ENCODE measurements at places on chromosomes 16 and 17. TPM values are rescaled to one million over a fixed set of nuclear protein-coding genes. Genes with fewer than 3 reads are reported as not detected.

The PGAP6 gene
- 38.5 TPM for total RNA-seq

DNA sequence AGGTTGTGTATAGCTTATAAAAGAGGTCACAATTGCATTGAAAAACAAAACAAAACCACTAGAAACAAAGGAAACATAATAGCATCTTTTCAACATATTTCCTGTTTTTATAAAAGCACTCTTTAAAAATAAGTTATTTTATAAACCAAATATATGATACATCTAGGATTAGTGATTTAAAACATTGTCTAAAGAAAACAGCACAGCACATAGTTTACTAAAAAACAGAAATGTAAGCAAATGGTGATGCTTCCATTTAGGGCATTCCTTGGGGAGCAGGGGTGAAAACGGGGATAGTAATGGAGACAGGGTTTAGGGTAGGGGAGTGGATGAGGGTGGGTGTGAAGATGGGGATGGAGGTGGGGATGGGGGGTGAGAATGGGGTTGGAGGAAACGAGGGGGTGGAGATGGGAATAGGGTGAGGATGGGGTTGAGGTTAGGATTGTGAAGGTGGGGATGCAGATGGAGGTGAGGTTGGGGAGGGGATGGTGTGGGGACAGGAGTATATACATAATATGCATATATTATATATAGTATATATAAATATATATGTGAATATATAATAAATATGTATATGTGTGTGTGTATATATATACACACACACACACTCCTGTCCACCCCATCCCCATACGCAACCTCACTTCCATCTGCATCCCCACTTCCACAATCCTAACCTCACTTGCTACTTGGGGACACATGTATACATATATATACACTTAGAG, 1519.5 kb downstream of the CDH11 start:
- no peak for DNase-seq

The TP53TG3F gene
- total RNA-seq: not detected

- DNase-seq: no peak
These were observed 2.6 kb downstream of the RAI1 start for GRCh38 chr17:17683710-17684365.

DNA sequence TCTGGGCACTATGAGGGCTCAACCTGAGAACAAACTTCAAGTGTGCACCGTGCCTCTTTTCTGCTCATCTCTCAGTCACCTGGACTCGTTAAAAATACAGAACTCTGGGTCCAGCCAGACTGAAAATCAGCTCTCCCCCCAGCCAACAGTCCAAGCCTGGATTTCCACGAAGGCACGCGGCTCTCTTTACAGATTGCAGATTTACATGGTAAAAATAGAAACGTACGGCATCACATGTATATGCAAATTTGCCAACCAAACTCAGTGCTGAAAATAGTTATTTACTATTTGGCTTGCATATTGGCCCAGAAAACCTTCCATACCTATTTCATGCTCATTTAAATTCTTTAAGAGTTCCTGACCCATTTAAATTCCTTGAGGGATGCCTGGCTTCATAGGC, 315.8 kb downstream of the MAF start:
- DNase-seq: no peak

The SPATA32 gene
- total RNA-seq: not detected

- DNase-seq: no peak
These were observed 30.8 kb downstream of the OTOA start for GRCh38 chr16:21694609-21695008.

The PSMD3 gene
- total RNA-seq: 75.3 TPM

DNA sequence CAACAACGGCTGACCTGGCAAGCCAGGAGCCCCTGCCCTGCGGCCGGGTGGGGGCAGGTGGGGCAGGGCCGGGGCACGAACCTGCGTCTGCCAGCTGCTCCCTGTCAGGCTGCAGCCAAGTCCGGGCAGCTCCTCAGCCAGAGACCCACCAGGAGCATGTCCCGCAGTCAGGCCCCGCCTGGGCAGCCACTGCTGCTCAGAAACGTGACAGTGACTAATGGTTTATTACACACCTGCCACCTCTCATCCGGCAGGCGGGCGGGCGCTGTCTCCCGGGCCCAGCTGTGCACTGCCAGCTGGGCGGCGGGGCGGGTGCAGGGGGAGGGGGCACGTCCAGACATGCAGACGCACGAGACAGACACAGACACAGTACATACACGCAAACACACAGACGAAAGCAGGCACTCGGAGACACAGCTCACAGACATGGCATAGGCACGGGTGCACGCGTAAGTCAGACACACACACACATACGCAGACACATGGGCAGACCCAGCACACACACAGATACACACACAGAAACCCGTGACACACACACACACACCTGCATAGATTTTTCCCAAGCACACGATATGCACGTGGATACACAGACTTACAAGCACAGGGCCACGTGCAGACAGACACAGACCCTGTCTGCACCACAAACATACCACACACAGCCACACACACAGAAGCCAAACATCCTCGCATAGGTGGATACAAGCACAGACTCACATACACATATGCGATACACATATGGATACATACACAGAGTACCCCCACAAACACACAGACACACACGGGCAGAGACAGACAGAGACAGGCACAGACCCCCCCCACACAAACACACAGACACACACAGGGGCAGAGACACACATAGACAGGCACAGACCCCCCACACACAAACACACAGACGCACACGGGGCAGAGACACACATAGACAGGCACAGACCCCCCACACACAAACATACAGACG, 248.3 kb upstream of the CIBAR2 start:
- no peak for DNase-seq

The CNGB1 gene
- not detected for total RNA-seq

DNA sequence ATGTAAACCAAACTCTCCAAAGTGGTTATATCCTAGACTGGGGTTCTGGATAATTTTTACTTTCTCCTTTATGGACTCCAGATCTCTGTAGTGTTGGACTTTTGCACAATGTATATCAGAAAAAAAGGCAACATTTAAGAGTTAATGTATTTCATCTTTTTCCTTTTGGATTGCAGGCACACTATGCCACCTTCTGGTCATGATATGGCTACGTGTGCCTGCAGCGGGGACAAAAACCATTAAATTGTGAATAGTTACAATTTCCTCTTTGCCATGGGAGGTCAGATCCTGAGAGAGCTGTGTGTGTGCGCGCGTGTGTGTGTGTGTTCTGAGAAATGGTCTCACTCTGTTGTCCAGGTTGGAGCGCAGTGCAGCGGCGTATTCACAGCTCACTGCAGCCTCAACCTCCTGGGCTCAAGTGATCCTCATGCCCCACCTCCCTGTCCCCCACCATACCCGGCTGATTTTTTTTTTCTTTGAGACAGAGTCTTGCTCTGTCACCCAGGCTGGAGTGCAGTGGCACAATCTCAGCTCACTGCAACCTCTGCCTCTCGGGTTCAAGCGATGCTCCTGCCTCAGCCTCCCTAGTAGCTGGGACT, 4.3 kb upstream of the SGF29 start:
- DNase-seq: no peak

The EVPL gene
- total RNA-seq: 1.3 TPM

GRCh38 chr16:87323727-87324410, 6.7 kb upstream of the C16orf95 start:
- no peak for DNase-seq

GRCh38 chr16:85571563-85571812, 41.6 kb upstream of the GSE1 start:
- DNase-seq: no peak

GRCh38 chr16:74725651-74726455, 25.2 kb upstream of the MLKL start:
- DNase-seq: no peak

The CYGB gene
- 46.2 TPM for total RNA-seq

GRCh38 chr17:80842456-80843013, 149.1 kb upstream of the CHMP6 start:
- no peak for DNase-seq

DNA sequence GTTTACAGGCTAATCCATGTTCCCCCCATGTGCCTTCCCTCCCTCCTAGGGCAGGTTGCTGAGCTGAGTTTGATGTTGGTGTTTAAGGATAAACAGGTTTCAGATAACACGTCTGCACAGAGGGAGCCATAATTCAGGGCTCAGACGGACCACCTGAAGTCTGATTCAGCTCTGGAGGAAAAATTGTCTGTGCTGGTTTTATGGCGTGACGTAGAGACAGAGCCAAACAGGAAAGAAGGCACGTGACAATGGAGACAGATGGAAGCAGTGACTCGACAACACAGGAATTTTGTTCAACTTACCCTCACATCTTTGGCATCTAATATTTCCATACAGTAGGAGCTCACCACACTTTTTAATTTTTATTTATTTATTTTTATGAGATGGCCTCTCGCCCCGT, 10.7 kb upstream of the USP10 start:
- DNase-seq: no peak

The FLYWCH1 gene
- 23.9 TPM for total RNA-seq

GRCh38 chr16:87141402-87141801, 175.8 kb downstream of the C16orf95 start:
- no peak for DNase-seq

GRCh38 chr17:34300652-34301370, 15.3 kb downstream of the CCL11 start:
- no peak for DNase-seq

DNA sequence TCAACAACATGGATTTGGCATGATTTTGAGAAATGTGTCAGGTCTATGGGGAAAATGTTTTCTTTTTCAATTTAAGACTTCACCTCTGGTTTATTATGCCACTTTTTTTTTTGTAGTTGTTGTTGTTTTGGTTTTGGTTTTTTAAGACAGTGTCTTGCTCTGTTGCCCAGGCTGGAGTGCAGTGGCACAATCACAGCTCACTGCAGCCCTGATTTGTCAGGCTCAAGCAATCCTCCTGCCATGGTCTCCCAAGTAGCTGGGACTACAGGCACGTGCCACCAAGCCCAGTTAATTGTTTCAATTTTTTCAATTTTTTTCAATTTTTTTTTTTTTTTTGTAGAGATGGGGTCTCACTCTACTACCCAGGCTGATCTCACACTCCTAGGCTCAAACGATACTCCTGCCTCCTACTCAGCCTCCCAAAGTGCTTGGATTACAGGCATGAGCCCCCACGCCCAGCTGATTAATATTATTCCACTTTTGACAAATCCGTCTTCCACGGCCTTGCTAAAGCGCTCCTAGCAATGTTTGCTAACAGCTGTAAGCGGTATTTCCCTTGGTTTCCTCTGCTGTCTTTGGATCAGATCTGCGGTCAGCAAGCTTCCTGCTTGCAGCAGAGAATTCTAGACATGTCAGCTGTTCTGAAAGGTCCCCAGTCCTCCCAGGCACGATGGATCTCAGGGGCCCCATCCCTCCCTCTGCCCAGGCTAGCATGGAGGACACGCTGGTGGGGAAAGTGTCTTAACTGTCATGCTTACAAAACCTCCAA, 7.0 kb upstream of the MILR1 start:
- no peak for DNase-seq

The TAOK2 gene
- 90.0 TPM for total RNA-seq

GRCh38 chr16:47995354-47995753, 160.4 kb downstream of the ABCC12 start:
- DNase-seq: no peak

The SLC9A5 gene
- 0.63 TPM for total RNA-seq

- no peak for DNase-seq
These were observed 166.9 kb downstream of the C16orf95 start for GRCh38 chr16:87150262-87150661.

GRCh38 chr16:30028438-30029076, 2.5 kb downstream of the TLCD3B start:
- DNase-seq: no peak

The RPA1 gene
- 24.8 TPM for total RNA-seq

The TERB1 gene
- not detected for total RNA-seq

DNA sequence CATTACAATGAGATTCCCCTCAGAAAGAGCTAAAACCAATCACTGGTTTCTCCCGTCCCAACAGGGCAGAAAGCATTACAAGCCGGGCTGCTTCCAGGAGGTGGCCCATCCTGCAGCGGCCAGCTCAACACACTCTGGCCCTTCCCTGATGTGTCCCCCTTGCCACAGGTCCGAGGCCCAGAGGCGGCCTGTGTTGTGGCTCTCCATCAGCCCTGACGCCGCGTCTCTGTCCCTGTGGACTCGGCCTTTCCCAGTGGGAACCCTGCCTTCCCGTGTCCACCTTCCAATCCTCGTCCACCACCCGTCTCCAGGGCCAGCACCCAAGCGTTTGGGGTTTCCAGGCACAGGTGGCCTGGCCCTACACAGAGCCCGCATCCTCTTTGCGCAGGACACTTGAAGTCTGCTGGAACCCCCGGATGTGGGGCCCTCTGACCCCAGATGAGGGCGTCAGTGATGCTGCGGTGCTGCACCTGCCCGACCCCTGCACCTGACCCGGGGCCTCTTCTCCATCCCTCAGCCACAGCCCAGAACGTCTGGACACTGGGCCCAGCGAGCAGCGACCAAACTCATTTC, 21.1 kb downstream of the RAB40B start:
- no peak for DNase-seq

- no peak for DNase-seq
These were observed 175.9 kb downstream of the XYLT1 start for GRCh38 chr16:17294856-17295255.

- DNase-seq: no peak
These were observed 394.1 kb downstream of the SOX9 start for GRCh38 chr17:72514891-72515290.

The KIF18B gene
- not detected for total RNA-seq

The COL1A1 gene
- total RNA-seq: 57.9 TPM

DNA sequence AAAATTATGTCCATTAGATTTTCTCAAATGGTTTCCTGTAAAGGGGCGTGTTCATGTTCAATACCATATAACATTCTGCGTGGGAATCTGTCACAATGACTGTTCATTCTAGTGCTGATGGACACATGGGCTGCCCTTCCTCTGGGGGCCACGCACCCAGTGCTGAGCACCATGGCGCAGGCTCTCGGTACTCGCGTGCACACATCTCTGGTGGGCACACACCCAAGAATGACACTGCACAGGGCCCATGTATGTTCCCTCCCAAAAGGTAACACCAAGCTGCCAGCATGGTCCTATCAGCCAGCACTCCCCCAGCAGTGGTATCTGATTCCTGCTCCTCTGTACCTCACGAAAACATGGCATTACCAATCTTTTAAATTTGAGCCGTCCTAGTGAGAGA, 13.7 kb downstream of the B9D1 start:
- no peak for DNase-seq

DNA sequence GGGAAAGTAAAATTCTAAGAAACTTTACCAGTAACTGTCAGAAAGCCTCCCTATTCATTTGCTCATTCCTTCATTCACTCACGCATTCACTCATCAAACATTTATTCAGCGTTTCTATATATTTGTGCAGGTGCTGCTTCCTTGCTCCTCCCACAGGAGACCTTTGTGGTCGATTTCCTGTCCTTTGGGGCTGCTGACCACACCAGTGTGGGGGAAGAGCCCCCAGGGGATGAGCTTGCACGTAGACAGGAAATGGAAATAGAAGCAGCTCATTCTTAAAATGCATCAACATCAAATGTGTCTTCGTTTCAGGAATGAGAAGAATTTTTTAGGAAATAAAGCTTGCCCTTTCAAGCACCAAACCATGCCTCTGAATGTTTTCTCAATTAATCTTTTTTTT, 9.6 kb downstream of the PIK3R6 start:
- DNase-seq: no peak

The ACLY gene
- 119 TPM for total RNA-seq

The NTN1 gene
- 0.69 TPM for total RNA-seq

The RNF112 gene
- 0.44 TPM for total RNA-seq

Data from omental fat pad (tissue), 4 donors.